ENCODE measurements at places on chromosomes 5 and 9. TPM values are rescaled to one million over a fixed set of nuclear protein-coding genes. Genes with fewer than 3 reads are reported as not detected.

GRCh38 chr9:137899551-137900360, 22.2 kb downstream of the CACNA1B start:
- no peak for DNase-seq

DNA sequence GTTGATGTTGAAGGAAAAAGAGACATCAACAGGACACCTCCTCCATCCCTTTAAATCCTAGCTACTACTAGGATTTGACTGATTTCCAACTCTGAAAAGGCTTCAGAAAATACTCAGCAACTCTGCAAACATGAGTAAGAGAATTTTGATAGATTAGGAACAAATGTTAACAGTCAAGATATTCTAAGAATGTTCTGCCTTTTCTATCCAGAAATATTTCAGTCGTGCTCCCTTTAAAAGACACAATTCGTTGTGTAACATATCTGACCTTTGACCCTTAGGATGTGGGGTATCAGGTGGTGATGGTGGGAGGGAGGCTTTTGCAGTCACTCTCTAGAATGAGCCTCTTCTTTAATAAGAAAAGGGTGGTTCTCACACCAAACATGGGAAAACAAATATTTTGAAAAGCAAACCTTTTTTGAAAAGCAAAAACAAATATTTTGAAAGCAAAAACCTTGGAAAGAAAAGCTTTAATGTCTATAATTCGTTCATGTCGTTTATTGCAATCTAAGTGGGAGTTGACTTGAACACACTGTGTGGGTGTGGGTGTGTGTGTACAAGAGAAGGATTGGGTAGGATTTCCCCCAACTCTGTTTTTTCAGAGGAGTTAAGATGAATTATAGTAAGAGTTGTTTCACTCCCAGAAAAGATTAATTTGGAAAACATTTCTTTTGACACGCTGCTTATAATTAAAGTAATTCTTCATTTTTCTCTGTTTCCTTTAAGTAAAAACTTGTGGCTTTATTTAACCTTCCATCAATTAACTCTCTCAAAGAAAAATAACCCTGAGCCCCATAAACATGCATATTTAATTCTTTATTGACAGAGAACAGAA, 152.8 kb downstream of the TMEM167A start:
- no peak for DNase-seq

- DNase-seq, result no peak
These were observed 15.4 kb upstream of the RFX3 start for GRCh38 chr9:3541206-3541605.

GRCh38 chr9:78856144-78856543, 559.2 kb downstream of the PSAT1 start:
- DNase-seq, result no peak

DNA sequence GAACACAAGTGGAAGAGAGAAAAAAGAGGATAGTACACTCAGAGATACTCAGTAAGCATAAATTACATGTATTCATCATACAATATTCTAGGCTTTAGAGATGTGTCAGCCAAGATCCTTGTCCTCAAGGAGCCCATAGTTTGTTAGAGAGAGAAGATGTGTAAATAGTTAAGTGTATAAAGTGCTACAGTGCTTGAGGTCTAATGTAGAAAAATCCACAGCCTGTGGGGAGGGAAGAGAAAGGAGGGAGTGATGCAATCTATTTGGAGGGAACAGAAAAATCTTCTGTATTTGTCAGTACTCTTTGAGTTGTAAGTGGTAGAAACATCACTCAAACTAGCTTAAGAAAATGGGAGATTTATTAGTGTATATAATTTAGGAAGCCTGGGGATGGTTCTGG, 81.9 kb downstream of the PALM2AKAP2 start:
- no peak for DNase-seq

- DNase-seq, result no peak
These were observed 34.4 kb upstream of the ELL2 start for GRCh38 chr5:95995962-95996489.

DNA sequence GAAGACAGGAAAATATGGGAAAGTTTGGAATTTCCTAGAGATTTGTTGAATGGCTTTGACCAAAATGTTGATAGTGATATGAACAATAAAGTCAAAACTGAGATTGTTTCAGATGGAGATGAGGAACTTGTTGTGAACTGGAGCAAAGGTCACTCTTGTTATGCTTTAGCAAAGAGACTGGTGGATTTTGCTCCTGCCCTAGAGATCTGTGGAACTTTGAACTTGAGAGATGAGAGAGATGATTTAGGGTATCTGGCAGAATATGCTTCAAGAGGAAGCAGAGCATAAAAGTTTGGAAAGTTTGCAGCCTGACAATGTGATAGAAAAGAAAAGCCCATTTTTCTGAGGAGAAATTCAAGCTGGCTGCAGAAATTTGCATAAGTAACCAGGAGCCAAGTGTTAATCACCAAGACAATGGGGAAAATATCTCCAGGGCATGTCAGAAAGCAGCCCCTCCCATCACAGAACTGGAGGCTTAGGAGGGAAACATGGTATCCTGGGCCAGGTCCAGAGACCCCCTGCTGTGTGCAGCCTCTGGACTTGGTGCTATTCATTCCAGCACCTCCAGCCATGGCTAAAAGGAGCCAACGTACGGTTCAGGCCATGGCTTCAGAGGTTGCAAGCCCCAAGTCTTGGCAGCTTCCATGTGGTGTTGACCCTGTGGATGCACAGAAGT, 114.3 kb upstream of the STARD4 start:
- no peak for DNase-seq

DNA sequence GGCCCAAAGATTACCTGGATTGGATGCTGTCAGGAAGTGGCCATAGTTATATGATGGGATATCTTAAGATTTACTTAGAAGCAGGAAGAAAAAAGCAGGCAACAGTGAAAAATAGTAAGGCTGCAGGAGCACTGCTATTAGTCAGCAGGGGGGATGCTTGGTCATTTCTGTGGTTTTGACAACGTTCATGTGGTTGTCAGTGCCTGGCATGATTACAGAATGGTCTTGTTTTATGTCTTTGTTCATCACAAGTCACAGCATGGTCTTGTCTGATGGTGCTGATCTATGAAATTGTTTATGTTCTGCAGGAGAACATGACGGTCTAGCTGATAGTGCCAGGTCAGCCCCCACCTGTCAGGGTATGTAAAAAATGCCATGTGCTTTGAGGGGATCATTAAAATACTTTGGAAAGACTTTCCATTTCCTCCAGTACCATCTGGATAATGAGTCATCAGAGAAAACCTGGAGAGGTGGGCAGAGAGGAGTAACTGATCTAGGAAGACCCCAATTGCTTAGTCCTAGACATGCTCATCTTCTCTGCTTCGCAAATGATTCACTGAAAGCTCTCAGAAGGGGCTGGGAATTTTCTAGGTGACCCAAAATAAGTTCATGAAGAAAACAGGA, 48.5 kb downstream of the PLGRKT start:
- DNase-seq, result no peak

GRCh38 chr9:93591301-93592007, 15.1 kb downstream of the PHF2 start:
- no peak for DNase-seq

GRCh38 chr9:108125625-108126024, 636.1 kb upstream of the KLF4 start:
- no peak for DNase-seq

DNA sequence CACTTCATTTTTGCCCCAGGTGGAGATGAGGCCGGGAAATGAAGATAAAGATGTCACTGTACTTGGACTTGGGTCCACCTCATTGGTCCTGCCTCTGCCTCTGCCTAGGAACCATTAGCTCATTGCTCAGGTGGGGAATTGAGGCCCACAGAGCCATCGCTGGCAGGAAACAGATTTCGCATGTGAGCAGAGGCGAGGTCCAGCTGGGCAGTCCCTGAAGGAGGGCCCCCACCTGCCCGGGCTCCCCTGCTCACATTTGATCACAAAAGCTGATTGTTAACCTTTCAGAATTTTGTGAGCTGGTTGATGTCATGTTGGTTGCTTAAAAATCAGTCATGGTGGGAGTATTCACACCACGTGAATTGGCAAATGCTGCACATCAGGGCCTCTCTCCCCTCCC, 273.8 kb upstream of the MVB12B start:
- no peak for DNase-seq

DNA sequence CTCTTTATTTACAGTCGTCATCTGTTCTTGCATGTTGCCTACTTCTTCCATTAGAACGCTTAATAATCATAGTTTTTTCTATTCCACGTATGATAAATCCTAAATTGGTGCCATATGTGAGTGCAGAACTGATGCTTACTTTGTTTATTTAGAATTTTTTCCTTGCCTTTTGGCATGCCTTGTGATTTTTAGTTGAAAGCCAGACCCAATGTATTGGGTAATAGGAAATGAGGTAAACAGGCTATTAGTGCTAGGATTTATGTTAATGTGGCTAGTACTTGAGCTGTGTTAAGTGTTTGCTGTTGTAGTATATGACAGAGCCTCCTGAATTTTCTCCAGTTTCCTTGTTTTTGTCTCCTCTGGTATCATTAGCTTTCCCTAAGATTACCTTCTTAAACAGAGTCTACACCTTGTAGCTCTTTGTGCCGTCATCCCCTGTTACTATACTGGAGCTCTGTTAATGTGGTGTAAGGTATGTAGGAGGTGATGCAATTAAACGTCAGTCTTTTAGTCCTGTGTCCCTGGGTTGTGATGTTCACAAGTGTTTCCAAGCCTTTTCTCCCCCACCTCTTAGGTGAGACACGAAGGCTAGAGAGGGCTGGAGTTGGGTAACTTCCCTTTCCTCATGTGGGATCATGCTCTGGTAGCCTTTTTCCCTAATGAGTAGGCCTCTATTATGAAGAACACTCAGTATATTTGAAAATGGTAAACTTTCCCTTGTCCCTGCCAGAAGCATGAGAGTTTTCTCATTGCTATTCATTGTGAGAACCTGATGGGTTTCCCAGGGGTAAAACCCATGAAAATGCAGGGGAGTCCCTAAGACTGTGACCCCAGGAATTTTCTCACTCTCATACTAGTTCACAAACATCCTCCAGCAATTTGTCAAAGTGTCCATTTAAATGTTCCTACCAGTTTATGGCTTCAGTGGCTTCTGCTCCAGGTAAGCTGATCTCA, 21.2 kb downstream of the SPATA31D3 start:
- no peak for DNase-seq

DNA sequence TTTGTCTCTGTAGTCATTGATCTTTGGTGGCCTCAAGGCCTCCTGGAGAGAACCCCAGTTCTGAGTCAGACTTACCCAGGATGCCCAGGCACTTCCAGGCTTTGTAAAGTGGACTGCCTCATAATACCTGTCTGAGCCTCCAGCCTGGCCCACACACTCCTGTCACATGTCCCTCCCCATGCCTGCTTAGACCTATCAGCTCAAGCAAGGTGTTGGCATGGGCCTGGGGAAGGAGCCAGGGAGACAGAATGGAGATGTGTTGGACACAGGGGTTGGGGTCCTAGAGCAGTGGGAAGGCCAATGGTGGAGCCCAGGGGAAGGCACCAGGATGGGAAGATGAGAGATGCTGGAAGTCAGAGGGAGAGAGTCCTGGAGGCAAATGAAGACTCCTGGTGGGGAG, 136.2 kb downstream of the CFAP90 start:
- DNase-seq, result no peak

PGM5 gene
- 1.4 TPM for total RNA-seq

OSMR gene
- 22.8 TPM for total RNA-seq

PPP3R2 gene
- not detected for total RNA-seq

MCC gene
- 30.2 TPM for total RNA-seq

NR2F1 gene
- 55.4 TPM for total RNA-seq
